ENCODE measurements at places on chromosomes 16 and 17.

- DNase-seq: peak; percentile 69
Observed at GRCh38 chr17:59620518-59621259, 994 bp downstream of the CLTC start.

GRCh38 chr16:46658925-46659324, 30.1 kb downstream of the VPS35 start:
- no peak for DNase-seq

DNA sequence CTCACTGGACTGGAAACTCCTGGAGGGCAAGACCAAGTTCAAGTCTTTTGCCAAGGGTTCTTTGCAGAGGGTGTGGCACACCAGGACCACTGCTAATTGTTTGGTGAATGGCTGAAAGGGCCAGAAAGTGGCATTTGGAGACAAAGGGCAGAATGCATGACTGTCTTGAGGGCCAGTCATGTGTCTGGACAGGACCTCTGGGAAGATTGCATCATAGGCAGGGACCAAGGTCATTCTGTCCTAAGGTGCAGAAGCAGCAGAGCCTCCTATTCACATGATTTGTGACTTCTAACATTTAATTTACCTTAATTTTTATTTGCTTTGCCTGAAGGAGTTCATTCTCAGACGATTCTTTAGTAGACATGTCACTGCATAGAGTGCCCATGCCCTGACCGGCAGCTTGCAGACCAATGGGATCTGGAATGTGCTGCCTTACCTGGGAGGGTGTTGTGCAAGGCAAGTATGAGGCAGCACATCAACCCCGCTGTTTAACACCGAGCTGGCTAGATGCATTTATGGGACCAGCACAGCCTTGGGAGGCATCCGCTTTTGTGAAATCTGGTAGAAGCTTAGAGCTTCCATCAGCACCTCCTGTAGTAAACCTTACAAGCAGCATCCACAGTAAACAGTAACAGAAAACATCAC, 62.3 kb upstream of the MAF start:
- no peak for DNase-seq

GRCh38 chr17:27318228-27318627, 24.3 kb downstream of the WSB1 start:
- no peak for DNase-seq

DNA sequence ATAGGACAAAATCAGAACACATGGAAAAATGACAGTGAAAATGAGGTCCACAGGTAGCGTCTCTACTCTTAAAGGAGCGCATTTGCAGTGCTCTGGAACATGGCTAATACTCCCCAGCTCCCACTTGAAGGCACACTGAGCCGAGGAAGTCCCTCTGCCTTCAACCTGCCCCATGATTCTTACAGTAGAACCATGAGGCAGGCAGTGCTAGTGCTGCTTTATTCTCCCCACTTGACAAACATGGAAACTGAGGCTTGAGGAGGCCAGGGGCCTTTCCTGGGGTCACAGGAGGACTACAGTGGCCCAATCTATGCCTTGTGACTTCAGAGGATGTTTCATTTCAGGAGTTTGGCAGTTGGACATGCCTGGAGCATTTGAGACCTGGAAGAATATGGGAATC, 244.1 kb upstream of the MAF start:
- DNase-seq: no peak

DNA sequence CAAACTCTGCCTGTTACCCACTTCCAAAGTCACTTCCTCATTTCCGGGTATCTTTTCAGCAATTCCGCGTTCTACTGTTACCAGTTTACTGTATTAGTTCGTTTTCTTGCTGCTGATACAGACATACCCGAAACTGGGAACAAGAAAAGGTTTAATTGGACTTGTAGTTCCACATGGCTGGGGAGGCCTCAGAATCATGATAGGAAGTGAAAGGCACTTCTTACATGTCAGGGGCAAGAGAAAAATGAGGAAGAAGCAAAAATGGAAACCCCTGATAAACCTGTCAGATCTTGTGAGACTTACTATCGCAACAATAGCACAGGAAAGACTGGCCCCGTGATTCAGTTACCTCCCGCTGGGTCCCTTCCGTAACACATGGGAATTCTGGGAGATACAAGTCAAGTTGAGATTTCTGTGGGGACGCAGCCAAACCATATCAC, 30.9 kb downstream of the PAFAH1B1 start:
- DNase-seq: no peak

- no peak for DNase-seq
Observed at GRCh38 chr17:28944862-28945741, 6.2 kb downstream of the PHF12 start.

- peak; percentile 15 for DNase-seq
Observed at GRCh38 chr16:2883458-2883908, 468 bp downstream of the FLYWCH2 start.

- DNase-seq: no peak
Observed at GRCh38 chr17:77770331-77771105, 188.0 kb upstream of the TNRC6C start.

GRCh38 chr16:49563666-49564065, 190.1 kb downstream of the C16orf78 start:
- no peak for DNase-seq

DNA sequence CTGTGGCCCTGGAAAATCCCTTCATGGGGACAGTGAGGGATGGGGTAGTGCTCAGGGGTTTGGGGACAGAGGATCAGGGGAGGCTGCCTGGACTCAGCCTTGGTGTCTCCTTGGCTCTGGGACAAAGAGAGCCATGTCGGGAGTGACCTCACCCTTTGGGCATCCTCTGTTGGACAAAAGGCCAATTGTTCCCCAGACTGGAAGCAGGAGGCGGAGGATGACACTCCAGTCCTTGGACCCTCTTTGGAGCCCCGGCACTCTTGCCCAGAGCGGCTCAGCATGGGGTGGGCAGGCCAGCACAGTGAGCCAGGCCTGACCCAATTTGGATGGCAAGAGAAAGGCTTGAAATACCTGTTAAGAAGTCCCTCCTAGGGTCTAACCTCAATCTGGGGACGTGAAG, 39.4 kb upstream of the PHB1 start:
- no peak for DNase-seq

DNA sequence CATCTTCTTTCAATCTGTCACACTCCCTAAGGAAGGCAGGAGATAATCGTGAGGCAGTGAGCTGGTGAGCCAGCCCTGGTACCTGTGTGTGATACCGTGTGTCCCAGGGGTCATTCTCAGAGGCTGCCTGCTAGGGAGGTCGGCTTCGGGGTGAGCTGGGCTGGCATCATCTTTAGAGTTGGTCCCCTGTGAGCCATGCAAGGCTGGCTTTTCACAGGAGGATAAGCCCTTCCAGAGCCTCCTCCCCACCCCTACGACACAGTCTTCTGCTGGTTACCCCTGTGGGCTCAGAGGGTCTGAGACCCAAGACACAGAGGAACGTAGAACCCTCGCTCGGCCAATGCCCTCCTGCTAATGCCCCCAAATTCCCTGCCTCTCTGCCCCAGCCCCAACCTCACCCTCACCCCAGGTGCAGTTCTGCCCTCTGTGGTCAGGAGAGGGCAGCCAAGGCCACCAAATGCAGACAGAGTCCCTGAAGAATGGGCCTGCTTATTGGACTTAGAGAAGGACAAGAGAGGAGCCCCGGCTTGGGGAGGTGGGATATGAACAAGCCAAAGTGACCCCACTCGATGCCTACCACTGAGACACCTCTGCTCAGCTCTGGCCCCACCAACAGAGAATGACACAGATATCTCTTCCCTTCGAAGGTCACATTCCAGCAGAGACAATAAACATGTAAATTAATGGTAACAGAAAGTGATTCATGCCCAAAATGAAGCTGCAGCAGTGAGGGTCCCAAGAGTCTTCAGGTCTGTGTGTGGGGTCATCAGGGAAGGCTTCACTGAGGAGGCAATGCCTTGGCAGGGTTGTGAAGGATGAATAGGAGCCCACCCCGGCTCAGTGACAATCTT, 80.8 kb upstream of the CCL1 start:
- no peak for DNase-seq

- no peak for DNase-seq
Observed at GRCh38 chr16:77387815-77388209, 47.0 kb downstream of the ADAMTS18 start.

DNA sequence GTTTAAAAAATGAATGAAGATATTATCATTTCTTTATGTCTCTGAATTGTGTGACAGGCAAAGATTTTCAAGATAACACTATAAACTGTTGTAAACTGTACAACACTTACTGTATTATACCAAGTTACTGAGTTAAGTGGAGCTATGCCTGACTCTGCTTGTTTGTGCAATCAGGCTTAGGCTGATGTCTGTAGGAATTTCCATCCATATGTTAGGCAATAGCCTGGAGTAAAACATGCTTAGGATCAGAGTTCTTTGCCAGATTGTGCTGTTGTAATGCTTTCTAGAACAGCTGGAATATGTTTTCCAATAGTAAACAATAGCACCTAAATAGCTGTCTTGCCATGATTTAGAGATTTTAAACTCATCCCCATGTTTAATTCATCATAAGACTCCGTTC, 1496.7 kb downstream of the CDH11 start:
- DNase-seq: no peak

DNA sequence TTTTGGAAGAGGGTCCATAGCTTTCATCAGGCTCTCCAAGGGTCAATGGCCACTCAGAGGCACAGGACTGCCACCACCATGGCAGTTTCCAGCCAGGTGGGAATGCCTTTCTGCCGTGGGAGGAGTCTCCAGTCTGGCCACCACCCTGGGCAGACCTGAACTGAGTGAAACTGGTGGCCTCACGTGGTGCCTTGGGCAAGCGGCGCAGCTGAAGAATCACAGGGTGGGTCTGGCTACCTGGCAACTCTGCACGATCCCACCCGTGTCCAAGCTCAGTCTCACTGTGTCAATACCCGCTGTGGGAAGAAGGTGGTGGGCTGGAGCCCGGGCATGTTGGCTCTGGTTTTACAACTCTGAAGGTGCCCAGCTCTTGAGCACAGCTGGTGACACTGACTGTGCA, 31.8 kb downstream of the VAC14 start:
- DNase-seq: no peak

DNA sequence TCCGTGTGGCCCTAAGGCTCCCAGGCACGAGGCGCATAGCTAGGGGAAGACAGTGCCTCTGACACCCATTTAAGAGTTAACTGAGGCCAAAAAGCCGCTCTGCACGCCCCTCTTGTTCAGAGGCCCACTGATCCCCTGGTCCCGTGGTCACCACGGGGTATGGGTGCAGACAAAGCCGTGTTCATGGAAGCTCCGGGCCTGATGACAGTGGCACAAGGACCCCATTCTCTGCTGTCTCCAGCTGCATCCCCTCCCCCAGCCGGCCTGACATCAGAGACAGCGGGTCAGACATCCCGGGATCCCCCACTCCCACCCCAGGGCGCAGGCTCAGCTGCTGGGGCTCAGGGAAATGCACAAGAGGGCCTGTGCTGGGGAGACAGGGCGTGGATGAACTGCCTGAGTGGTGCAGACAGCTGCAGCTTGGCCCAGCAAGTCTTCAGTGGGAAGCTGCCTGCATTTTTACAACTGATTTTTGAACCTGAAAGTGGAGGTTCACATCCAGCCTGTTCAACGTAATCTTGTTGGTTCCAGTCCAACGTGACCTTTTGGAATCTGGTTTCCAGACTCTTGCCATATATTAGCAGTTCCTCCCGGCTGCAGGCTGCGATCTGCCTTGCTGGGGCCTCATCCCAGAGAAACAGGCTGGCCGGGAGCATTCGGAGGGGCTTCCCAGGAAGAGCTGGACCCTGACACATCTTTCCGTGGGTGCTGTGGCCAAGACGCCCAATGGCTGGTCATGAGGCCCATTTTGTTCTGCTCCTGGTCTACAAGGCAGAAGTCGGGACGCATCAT, 9.7 kb upstream of the BAHCC1 start:
- no peak for DNase-seq

- no peak for DNase-seq
Observed at GRCh38 chr16:54937671-54938211, 7.1 kb downstream of the IRX5 start.

- DNase-seq: peak; percentile 15
Observed at GRCh38 chr17:64091116-64091515, 38.8 kb downstream of the ERN1 start.

DNA sequence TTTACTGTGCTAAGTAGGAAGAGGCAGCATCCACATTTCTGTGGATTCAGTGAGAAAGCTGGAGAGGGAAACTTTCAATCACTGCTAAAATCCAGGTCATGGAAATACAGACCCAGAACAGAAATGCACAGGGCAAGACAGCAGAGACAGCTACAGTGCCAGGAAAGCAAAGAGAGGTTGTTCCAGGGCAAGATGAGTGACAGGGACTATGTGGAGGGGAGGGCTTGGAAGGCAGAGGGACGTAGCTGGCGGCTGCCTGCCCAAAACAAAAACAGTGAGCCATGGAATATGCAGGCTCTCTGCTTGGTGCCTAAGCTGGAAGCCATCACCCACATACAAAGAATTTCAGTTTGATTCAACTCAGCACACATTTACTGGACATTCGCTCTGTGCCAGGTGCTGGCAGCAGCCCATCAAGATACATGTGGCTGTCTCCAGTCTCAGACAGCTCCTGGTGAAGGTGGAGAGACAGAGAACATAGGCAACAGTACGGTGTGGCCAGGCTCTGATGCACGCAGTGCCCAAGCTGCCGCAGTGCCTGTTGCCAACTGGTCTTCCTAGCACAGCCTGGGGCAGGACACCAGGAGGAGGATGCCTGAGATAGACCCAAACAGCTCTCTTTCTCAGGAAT, 88.7 kb downstream of the AIPL1 start:
- DNase-seq: no peak

- no peak for DNase-seq
Observed at GRCh38 chr16:46727184-46727583, 21.0 kb downstream of the MYLK3 start.

DNA sequence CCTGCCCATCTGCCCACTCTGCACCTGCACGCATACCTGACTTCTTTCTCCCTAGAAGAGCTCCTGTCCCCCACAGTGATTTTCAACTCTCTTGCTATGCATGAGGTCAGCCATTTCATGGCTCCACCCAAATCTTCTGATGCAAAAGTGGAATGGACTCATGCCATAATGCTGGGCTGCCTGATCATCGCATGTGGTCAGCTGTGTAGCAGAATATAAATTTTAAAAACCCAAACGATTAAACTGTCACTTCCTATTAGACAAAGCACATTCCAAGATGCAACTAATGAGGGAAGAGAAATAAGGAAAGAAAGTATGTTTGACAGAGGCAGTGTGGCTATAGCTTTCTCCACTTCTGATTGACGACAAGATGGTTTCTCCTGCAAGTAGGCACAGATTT, 26.1 kb downstream of the GRIN2A start:
- no peak for DNase-seq

GRCh38 chr17:64611369-64611768, 50.7 kb downstream of the SMURF2 start:
- no peak for DNase-seq

DNA sequence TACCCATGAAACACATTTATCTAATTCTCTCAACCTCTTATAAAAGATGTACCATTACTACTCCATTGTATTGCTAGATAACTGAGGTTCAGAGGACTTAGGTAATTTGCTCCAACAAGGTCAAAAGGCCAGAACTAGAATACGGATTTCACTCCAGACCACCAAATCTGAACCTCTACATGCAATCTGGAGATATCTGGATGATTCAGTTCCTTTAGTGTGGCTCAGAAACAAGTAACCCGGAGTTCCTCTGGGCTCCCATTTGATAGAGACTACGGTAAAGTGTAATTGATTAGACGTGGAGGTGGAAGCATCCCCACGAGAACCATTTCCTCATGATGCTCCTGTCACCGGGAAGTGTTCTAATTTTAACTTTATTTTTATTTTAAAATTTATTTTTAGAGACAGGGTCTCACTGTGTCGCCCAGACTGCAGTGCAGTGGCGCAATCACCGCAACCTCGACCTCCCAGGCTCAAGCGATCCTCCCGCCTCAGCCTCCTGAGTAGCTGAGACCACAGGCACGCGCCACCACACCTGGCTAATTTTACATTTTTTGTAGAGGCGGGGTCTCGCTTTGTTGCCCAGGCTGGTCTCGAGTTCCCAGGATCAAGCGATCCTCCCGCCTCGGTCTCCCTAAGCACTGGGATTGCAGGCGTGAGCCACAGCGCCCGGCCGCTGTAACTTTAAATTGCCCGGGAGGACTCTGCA, 608 bp upstream of the COX10 start:
- no peak for DNase-seq
